ELF-1 (cell line): ENCODE measurements at places on chromosomes 11 and 22.

DNA sequence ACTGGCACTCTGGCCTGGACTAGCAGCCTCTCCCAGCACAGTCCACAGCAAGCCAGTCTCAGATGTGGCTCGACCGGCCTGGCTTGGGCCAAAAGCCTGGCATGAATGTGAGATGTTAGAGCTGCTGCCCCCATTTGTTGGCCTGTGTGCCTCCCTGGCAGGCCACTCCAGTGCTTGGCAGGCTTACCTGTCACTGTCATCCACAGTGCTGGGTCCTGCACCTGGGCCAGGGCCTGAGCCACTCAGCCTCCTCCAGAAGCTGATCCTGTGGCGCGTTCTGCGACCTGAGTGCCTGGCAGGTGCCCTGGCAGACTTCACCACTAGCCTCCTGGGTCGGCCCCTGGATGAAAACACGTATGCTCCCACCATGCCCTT lies 36.1 kb downstream of the RRP8 start:
- no peak for DNase-seq

GRCh38 chr11:123006860-123007542 lies 25.4 kb upstream of the BSX start:
- peak; percentile 42 for DNase-seq

GRCh38 chr11:10301656-10302358 lies 3.1 kb upstream of the ADM start:
- no peak for DNase-seq

GRCh38 chr11:37512156-37512780 lies 914.2 kb upstream of the RAG2 start:
- DNase-seq, result no peak

GRCh38 chr22:38088629-38089473 lies 4.9 kb upstream of the SLC16A8 start:
- DNase-seq, result peak; percentile 37

GRCh38 chr22:29833392-29833965 lies 4.6 kb downstream of the ASCC2 start:
- DNase-seq, result no peak

GRCh38 chr22:44702479-44703198 lies 635 bp downstream of the PRR5 start:
- peak; percentile 66 for DNase-seq

- no peak for DNase-seq
Observed at GRCh38 chr11:113698515-113698914, 7.6 kb downstream of the TMPRSS5 start.

DNA sequence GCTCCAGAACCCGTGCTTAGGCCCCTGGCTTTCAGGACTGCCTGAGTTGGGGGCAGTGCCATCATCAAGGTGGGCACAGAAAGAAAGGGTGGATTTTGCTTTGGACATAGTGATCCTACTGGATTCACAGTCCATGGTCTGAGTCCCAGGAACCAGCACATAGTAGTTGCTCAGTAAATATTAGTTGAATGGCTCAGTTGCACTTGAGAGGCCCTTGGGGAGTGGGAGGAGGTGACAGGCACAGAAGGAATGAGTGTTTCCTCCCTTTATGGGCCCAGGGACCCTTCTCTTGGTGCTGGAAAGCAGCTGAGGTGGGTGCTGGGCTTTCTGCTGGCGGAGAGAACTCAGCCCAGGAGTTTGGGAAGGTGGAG lies 16.6 kb downstream of the ARHGEF17 start:
- no peak for DNase-seq

GRCh38 chr22:45887202-45888131 lies 89.5 kb downstream of the WNT7B start:
- no peak for DNase-seq

GRCh38 chr11:3096909-3097530 lies 39.8 kb upstream of the CARS1 start:
- no peak for DNase-seq

- DNase-seq, result no peak
Observed at GRCh38 chr11:112058103-112058502, 15.7 kb downstream of the PIH1D2 start.

DNA sequence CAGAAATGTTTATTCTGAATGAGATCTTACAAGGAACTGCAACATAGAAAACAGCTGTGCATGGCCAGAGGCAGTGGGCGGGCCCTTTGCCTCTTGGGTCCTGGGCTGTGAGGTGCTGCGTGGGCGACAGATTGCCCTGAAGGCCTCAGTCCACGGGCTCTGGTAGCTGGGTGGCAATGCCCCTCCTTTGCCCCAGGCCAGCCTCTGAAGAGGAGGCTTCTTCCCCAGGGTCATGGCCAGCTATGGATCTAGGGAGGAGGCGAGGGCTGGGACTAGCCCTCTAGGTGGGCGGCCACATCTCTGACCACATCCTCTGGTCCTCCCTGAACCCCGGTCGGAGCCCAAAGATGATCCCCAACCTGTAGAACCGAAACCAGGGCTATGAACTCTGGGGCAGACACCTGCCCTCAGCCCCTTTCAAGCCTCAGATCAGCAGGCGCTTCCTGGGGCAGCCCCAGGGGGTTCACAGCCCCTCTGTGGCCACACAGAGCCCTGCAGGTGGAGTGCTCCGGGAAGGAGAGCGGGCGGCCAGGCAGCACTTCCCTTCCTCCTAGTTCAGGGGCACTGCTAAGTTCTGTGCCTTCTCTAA lies 6.6 kb upstream of the CDC42BPG start:
- DNase-seq, result peak; percentile 52
